ENCODE measurements at places on chromosomes 2 and 18. TPM values are rescaled to one million over a fixed set of nuclear protein-coding genes. Genes with fewer than 3 reads are reported as not detected.
A peak's percentile ranks its signal among the peaks of the same experiment; 100 is the strongest.

GRCh38 chr18:24515721-24516120 is 55.3 kb downstream of the HRH4 start:
- no peak for DNase-seq

DNA sequence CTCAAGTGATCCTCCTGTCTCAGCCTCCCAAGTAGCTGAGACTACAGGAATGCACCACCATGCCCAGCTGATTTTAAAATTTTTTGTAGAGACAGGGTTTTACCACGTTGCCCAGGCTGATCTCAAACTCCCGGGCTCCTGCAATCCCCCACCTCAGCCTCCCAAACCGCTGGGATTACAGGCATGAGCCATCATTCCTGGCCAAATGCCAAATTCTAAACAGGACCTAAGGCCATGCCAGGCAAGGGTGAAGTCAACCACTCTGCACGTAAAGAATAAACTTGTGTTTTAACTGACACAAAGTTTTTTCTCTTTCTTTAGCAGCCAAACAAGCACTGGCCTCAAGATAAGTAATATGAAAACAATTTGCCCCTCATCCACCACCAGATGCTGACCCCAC is 37.4 kb upstream of the SATB2 start:
- DNase-seq, result no peak

DNA sequence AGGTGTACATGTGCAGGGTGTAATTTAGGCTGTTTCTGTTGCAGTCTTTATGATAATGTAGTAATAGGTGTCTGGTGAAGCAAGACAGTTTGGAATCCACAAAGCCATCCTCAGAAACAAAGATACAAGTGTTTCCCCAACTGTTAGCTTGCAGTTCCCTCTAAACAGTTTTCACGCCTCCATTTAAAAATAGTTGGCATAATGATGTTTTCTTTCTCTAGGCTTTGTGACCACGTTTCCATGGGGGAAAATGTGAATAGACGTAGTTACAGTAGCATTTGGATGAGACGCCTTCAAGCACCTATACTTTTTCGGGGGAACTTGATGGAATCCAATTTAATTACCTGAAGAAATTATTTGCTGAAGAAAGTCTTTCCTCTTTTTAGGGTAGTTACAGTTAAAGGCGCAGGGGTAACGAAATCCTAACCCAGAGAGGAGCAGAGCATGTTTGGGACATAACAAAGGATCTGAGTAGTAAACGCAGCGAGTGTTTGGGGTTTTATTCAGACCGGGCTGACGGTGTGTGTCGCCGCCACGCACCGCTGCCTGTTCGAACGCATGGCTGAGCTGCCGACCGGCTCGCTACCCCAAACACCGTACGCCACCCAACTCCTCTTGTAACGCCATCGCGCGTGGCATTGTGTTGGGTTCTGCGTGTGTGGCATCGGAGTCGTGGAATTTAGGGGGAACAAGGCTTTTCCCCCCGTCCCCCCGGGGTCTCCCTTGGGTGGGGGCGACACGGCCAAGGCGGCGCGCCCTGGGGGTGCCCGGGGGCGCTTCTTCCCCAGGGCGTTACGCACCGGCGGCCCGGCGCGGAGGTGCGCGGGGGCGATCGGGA is 681 bp upstream of the NRP2 start:
- DNase-seq, result peak; percentile 44

The GALNT3 gene
- 4.7 TPM for total RNA-seq

The DSG4 gene
- total RNA-seq, result not detected

DNA sequence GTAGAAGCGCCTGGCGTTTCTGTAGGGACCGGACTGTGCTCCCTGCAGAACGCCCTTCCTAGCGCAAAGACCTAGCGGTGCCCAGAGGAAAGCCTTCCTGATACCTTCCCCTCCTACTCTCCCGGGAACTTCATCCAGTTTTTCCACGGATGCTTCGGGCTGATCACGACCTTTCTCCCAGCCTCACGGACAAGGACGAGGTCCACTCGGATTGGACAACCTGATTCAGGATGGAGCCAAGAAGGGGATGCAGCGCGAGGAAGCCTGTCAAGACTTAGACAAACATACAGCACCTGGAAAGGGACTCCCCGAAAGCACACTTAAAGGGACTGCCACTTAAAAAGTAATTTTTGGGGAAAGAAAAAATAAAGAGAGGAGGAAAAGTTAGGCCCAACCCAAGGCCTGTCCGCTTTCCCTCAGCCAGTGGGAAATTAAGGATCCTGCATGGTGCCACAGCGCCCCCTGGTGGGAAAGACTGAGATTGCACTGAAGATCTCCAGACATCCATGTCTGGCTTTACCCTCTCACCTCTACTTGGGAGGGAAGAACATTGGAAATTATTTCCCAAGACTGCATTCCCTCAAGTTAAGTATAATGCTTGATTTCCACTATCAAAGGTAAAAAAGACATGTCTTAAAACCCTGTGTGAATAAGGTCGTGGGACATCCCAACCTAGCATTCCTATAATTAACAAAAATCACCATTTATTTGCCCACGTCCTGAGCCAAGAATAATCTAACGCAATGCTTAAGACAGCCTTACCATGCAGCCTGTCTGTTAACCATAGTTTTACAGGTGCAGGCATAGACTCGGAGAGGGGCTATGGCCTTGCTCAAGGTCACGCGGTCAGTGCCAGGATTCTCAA is 13.4 kb upstream of the COPS8 start:
- peak; percentile 74 for DNase-seq

- DNase-seq, result no peak
Measured at GRCh38 chr2:457792-458424, 170.0 kb upstream of the ALKAL2 start.

GRCh38 chr2:30239308-30239985 is 8.1 kb downstream of the LBH start:
- DNase-seq, result peak; percentile 82

The MROH2A gene
- total RNA-seq, result not detected

- DNase-seq, result peak; percentile 23
Measured at GRCh38 chr18:79511671-79512301, 116.1 kb downstream of the NFATC1 start.

All from activated naive CD8-positive, alpha-beta T cell treated with anti-CD3 and anti-CD28 coated beads, Interleukin-2, amount 10 ng/mL, durations not matched to agents 7 days and 5 days (primary cell).